ENCODE measurements at places on chromosomes 4 and X.

GRCh38 chrX:56248492-56248891 is 16.3 kb downstream of the KLF8 start:
- peak; percentile 57 for DNase-seq

- DNase-seq = peak; percentile 58
Observed at GRCh38 chr4:146458594-146458993, 63.1 kb downstream of the SLC10A7 start.

- no peak for DNase-seq
Observed at GRCh38 chr4:148522995-148523394, 80.8 kb upstream of the NR3C2 start.

DNA sequence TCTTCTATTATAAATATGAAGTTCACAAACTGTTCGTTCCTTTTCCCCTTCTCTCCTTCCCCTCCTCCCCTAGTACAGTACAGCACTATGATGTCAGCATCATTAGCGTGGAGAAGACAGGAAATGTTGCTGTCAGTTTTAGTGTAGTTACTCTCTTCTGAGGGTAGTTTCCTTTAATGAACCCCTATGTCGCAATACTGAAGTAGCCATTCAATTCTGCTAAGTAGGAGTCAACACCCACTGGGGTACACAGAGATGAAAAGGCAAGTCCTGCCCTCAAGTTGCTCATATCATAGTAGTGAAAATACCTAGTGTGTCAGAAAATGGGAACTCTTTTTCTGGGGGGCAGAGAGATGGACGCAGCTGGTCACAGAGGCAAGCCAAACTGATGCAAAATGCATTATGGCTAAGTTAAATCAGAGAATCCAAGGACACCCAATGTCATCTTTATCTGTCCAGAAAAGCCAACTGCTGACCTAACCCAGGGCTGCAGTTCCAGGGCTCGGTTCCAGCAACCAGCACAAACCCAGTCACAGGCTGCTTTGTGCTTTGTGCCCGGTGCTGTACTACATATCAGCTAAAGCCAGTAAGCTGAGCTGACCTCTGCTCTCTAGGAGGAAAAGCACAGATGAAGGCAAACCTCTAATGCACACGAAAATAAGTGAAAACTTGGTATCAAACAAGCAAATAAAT is 31.5 kb downstream of the GRIA3 start:
- no peak for DNase-seq

- no peak for DNase-seq
Observed at GRCh38 chr4:152697284-152698088, 17.7 kb upstream of the TMEM154 start.

DNA sequence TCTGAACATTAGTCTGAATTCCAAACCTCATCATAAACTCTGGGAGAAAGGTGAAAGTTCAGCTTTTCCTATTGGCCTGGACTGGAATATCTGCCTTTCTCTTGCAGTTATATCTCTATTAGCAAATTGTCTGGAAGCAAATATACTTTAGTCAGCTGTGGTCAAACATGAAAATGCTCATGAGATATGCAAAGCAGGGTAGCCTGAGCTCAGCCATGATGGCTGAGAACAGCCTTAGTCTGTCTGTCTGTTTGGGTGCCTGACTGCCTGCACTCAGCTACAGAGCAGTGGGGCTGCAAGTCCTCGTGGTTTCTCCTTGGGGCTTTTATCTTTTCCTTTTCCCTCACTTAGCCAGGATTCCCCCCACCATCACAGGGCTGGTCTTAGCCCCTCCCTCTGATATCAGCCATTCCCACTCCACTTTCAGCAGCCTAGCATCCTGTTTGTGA is 19.5 kb upstream of the PGRMC2 start:
- no peak for DNase-seq

GRCh38 chr4:109649872-109650271 is 53.4 kb downstream of the CASP6 start:
- peak; percentile 81 for DNase-seq

- DNase-seq = no peak
Observed at GRCh38 chr4:97589481-97590196, 553.6 kb downstream of the STPG2 start.

- DNase-seq = no peak
Observed at GRCh38 chr4:3599951-3600350, 67.7 kb upstream of the LRPAP1 start.

GRCh38 chr4:172055046-172055445 is 241.8 kb downstream of the GALNTL6 start:
- DNase-seq = no peak

- no peak for DNase-seq
Observed at GRCh38 chrX:107739541-107739940, 36.0 kb downstream of the TSC22D3 start.

- no peak for DNase-seq
Observed at GRCh38 chr4:2930758-2931511, 32.3 kb downstream of the NOP14 start.

GRCh38 chr4:8255698-8256441 is 13.7 kb upstream of the HTRA3 start:
- no peak for DNase-seq

GRCh38 chr4:183384516-183384915 is 59.9 kb upstream of the CDKN2AIP start:
- no peak for DNase-seq

DNA sequence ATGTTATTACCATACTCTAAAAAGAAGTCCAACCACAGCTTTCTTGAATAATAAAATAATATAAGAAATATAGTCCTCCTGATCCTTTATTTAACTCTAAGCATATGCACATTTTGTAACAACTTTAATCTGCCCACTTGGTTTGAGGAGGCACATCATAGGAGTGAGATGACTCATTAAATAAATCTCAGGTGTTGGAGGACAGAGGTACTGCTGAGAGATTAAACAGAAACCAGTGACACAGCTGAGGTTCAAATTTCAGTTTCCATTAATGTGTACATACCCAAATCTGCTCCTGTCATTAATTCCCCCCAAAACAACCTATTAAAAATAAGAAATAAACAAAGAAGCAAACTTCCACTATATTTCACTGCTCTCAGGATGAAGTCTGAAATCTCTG is 211.0 kb downstream of the KCTD8 start:
- DNase-seq = no peak

- no peak for DNase-seq
Observed at GRCh38 chr4:19807505-19807904, 444.2 kb upstream of the SLIT2 start.

DNA sequence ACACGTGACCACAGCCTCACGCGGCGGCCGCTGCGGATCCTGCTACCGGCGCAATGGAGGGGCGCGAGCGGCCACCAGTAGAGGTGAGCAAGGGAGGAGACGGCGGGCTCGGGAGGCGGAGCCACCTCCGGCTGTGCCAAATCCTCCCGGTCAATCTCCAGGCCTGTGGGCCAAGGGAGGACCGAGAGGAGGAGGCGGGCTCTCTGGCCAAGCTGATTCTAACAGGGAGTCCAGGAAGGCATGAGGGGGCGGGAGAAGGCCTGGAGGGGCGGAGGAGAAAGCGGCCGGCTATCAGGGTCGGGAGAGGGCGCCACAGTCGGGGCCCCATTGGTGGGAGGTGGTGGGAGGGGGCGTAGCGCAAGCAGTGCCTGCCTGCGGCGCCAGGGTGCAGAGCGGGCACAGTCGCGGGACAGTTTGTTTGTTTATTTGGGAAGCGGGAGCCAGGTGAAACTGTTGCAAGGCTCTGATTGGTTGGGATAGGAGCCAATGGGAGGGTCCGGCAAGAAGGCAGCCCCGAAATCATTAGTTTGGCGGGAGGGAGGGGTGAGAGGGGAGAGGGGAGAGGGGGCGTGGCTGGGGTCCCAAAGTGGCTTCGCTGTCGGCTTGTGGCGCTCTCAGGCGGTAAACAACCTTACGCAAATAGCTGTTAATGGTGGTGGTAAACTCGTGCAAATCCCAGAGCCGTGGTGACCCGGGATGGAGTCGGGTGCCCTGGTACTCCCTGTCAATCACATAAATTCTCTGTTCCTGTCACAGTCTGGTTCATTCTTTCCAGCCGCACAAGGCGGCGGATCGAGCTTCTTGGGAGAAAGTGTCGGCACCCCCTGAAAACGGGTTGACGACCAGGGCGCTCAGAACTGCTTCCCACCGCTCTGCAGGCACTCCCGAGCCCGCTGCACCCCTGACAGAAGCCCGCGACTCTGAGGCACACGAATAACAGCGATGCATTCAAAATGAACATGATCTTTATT is at the start of gene IRS4:
IRS4 (minus strand) TSS at position 55 of the 971 bp plus-strand sequence.
- DNase-seq = no peak

DNA sequence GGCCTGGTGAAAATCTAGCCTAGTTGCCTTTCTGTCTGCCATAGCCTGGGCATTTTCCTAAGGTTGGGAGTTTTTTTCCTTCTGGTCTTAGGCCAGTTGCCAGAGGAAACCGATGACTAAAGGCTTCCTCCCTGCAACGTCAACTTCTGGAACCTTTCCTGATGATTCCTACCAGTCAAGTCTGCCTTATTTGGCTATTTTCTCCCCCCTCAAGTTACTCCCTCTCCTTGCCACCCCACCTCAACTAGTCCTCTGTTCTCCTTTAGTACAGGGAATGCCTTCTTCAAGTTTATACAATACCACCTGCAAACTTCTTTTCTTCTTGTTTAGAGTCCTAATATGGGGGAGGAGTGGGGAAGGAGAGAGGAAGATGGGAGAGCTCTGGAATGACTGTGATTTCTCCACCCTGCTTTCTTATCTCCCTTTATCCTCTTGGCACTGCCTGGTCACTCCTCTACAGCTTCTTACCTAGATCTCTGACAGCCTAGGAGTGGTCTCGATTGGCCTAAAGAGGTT is 10.6 kb downstream of the MSN start:
- DNase-seq = no peak

GRCh38 chrX:11998944-11999343 is 139.3 kb upstream of the FRMPD4 start:
- DNase-seq = no peak

GRCh38 chrX:142663330-142664095 is 362.2 kb upstream of the SPANXN4 start:
- no peak for DNase-seq

DNA sequence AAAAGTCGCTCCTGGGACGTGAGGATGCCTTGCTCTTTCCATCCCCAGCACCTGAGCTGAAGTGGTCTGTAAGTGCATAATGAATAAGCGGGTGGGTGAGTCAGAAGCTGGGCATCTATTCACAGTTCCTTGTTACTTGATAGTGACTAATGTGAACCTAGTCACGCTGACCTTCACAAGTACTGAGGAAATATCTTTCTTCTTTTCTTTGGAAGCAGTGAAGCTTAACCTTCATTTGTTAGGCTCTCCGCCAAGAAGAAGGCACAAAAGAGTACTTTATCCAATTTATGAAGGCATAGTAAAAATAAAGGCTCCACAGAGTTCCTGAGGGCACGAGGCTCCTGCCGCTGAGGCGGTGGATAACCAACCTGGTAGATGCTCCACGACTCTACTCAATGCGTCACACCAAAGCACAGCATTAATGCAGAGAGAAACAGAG is 475.7 kb upstream of the SLIT2 start:
- DNase-seq = no peak

DNA sequence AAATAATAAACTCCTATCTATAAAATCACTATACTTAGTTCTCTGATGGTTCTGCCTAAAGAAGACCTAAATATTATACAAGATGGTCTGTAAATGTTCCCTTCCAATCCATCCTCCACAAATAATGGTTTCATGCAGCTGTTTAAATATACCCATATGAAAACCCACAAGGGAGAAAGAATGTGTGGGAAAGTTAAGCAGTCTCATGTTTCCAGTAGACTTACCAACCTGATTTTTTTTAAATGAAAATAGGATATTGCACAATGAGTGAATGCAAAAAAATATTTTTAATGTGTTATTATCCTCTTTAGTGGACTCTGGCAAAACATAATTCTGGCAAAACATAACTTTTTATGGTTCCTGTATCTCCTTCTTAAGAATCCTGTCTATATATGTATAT is 23.3 kb downstream of the CAMK2D start:
- no peak for DNase-seq

GRCh38 chr4:114423582-114423981 is 175.0 kb upstream of the UGT8 start:
- DNase-seq = no peak

GRCh38 chr4:31104043-31104442 is 383.9 kb downstream of the PCDH7 start:
- DNase-seq = no peak
